PC-9 (cell line): ENCODE measurements at places on chromosomes 2 and 18. TPM values are rescaled to one million over a fixed set of nuclear protein-coding genes. Genes with fewer than 3 reads are reported as not detected.

DNA sequence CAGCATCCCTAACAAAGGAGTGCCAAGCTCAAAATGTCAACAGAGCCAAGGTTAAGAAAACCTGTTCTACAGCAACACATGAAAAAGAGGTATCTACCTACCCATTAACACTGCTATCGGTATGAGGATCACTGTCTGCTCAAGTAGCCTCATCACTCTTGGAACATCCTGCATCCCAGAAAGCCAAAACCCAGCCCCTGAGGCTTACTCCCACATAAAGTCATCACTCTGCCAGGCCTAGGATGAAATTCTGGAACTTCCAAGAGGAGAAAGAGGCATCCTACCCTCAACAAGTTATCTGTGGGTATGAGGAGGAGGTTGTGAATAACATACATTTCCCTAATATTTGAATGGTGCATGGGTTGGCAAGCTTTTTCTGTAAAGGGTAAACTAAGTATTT lies 25.5 kb downstream of the CDH2 start:
- no peak for DNase-seq
- H3K27ac ChIP-seq = no peak overlapping the region
- H3K4me1 ChIP-seq = no peaks in the 10 kb centered on the region

DNA sequence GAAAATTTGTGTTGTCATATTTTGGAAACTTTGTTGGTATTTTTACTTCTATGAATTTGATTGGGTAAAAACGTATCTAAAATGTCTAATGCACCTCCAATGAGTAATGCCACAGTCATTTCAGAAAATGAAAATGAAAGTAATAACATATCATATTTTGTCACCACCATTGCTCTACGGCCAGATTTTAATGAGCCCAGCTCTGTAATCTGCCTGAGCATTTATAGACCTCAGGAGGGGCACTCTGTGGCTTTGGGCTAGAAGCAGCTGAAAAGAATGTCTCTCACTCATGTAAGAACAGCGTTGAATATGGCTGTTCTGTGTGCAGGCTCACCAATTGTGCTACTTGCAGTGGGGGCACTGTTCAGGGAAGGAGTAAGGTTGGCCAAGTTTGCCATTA lies 32.7 kb upstream of the ABCA12 start:
- DNase-seq = no peak
- no peaks in the 10 kb centered on the region for H3K36me3 ChIP-seq
- H3K27me3 ChIP-seq = no peaks in the 10 kb centered on the region
- peaks cover 6% of the 10 kb centered on the region; the same call in 1 of the 2 replicates for H3K4me1 ChIP-seq
- H3K4me3 ChIP-seq = peak overlapping the region; percentile 31; the same call in 1 of the 2 replicates

- DNase-seq = no peak
- no peak overlapping the region for H3K4me3 ChIP-seq
- H3K36me3 ChIP-seq = peaks cover 38% of the 10 kb centered on the region
- no peaks in the 10 kb centered on the region for H3K27me3 ChIP-seq
- H3K4me1 ChIP-seq = peaks cover 17% of the 10 kb centered on the region
- H3K27ac ChIP-seq = peak overlapping the region; percentile 77
Measured at GRCh38 chr2:202278944-202279343, 13.4 kb downstream of the NOP58 start.

GRCh38 chr2:179207047-179207446 lies 57.6 kb downstream of the SESTD1 start:
- H3K27ac ChIP-seq = no peak overlapping the region
- no peaks in the 10 kb centered on the region for H3K27me3 ChIP-seq
- no peak overlapping the region for H3K4me3 ChIP-seq
- no peaks in the 10 kb centered on the region for H3K4me1 ChIP-seq
- peaks cover 17% of the 10 kb centered on the region for H3K36me3 ChIP-seq

- no peaks in the 10 kb centered on the region for H3K4me1 ChIP-seq
- no peak for DNase-seq
- no peaks in the 10 kb centered on the region for H3K27me3 ChIP-seq
Measured at GRCh38 chr2:189849550-189849949, 65.3 kb downstream of the PMS1 start.

The LIMS4 gene
- 1.4 and 2.1 TPM in 2 replicates for total RNA-seq

- DNase-seq = no peak
- H3K27ac ChIP-seq = no peak overlapping the region
- no peak overlapping the region for H3K4me3 ChIP-seq
- no peaks in the 10 kb centered on the region for H3K4me1 ChIP-seq
Measured at GRCh38 chr2:86037795-86038192, 67.9 kb downstream of the POLR1A start.

The BCS1L gene
- total RNA-seq = 36.0 and 38.8 TPM in 2 replicates

- H3K27me3 ChIP-seq = no peaks in the 10 kb centered on the region
- H3K36me3 ChIP-seq = peaks cover 4% of the 10 kb centered on the region; the same call in 1 of the 2 replicates
- peak; percentile 43 for DNase-seq
- no peak overlapping the region for H3K27ac ChIP-seq
Measured at GRCh38 chr2:84963692-84964405, 7.1 kb upstream of the KCMF1 start.

The TMEM198 gene
- total RNA-seq = 3.6 and 5.8 TPM in 2 replicates

The HOXD10 gene
- not detected in 2 replicates for total RNA-seq

- no peak for DNase-seq
- no peaks in the 10 kb centered on the region for H3K36me3 ChIP-seq
- no peaks in the 10 kb centered on the region for H3K27me3 ChIP-seq
Measured at GRCh38 chr2:141162314-141162713, 968.5 kb downstream of the LRP1B start.

The COPS7B gene
- 46.3 and 52.9 TPM in 2 replicates for total RNA-seq

DNA sequence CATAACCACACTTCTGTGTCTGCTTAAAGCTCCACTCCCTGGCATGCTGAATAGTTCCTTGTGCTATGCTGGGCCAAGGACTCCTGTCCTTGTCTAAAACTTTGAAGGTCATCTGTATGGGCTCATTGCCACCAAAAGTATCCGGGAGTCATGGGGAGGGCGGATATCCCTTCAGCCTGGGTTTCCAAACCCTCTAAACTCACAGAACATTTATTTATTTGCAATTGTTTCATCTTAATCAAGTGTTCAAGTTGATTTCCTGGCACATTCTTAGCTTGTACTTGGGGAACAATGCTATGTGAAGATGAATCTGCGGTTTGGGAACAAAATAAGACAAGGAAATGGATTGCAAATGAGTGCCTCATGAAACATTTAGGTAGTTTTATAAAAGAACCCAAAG lies 1.8 kb downstream of the NOSTRIN start:
- DNase-seq = no peak
- no peaks in the 10 kb centered on the region for H3K36me3 ChIP-seq
- no peaks in the 10 kb centered on the region for H3K27me3 ChIP-seq
- no peaks in the 10 kb centered on the region; the same call in 1 of the 2 replicates for H3K4me1 ChIP-seq
- H3K27ac ChIP-seq = no peak overlapping the region

DNA sequence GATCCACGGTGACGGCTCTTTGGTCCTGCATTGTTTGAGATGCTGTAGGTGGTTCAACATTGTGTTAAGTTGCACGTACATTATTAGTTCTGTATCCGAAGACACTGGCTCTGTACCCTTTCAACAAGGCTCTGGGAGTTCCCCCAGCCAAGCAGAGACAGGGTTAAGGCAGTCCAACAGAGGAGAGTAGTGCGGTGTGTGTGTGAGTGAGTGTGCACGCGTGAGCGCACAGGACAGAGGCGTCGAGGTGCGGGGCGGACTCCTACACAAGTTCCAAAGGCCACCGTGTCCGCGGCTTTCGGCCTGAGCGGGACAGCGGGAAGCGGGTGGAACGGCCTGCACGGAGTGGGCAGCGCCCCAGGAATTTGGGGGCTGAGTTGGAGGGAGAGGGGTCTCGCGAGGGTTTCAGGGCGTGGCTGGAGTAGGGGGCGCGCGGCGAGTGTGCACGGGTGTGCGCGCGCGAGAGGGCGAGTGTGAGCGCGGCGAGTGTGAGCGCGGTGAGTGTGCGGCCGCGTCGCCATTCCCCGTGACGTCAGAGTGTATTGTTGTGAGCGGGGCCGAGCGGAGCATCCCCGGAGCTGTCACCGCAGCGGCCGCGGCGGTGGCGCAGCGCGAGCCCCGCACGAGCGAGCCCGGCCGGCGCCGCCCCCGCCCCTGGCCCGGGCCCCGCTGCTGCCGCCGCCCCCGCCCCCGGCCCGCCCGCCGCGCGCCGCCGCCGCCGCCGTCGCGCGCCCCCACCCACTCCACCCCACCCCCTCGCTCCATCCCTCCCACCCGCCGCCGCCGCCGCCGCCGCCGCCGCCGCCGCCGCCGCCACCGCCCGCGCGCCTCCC lies at the start of gene ASXL3:
Gene ASXL3, plus strand, starts transcription at position 535 of the 833 bp plus-strand sequence. CDS start 413 bp downstream, outside the sequence.
- DNase-seq = no peak
- H3K4me1 ChIP-seq = no peaks in the 10 kb centered on the region
- H3K27ac ChIP-seq = no peak within 1 kb of the TSS
- no peak within 1 kb of the TSS for H3K4me3 ChIP-seq
- no peaks in the 10 kb centered on the region for H3K27me3 ChIP-seq
- H3K36me3 ChIP-seq = no peaks in the 10 kb centered on the region

The OST4 gene
- 165 and 166 TPM in 2 replicates for total RNA-seq

DNA sequence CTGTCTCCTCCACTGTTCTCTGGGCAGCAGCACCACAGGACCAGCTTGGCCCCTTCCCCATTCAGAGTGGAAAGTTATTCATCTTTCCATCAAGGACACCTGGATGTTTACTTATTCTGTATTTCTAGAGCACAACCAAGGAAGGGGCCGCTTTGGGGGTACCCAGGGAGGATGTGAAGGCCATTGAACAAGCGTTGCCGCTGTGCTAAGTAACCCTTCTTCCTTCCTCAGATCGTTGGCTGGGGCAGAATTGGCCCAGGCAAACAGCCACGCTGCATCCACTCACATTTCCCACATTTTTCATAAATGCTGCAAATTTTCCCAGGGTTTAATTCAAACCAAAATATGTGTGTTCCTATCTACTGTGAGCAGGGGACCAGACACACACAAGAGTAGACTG lies 76.2 kb upstream of the NPAS2 start:
- no peak for DNase-seq
- no peak overlapping the region for H3K4me3 ChIP-seq
- H3K4me1 ChIP-seq = peaks cover 27% of the 10 kb centered on the region; the same call in 1 of the 2 replicates
- no peaks in the 10 kb centered on the region for H3K36me3 ChIP-seq
- no peak overlapping the region for H3K27ac ChIP-seq

- no peaks in the 10 kb centered on the region for H3K4me1 ChIP-seq
- H3K27me3 ChIP-seq = peaks cover 93% of the 10 kb centered on the region
- no peak overlapping the region for H3K27ac ChIP-seq
- H3K4me3 ChIP-seq = no peak overlapping the region
Measured at GRCh38 chr2:8627019-8627691, 54.7 kb upstream of the ID2 start.

DNA sequence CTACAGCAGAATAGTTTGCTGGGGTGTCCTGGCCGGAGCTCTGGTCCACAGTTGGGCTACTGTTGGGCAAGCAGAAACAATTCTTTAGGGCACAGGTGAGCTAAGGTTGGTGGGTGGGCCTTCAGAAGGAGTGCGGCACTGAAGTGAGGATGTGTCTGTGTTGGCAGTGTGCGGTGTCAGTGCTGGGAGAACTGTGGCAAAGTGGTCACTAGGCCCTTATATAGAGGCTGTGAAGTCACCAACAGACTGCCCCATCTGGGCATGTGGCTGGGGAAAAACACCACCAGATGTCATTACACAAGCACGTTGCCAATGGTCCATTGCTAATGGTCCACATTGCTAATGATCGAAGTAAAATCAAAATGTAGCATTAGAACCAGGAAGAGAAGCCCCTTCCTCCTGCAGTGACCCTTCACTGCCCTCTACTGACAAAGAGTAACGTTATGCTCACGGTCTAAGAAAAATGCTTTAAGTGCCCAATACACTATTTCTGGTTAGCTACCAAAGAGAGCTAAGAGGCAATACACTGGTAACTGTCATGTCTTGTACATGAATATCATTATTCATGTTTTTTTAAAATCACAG lies 21.3 kb downstream of the SCN1A start:
- H3K4me1 ChIP-seq = no peaks in the 10 kb centered on the region
- H3K36me3 ChIP-seq = no peaks in the 10 kb centered on the region
- no peaks in the 10 kb centered on the region for H3K27me3 ChIP-seq
- no peak overlapping the region for H3K4me3 ChIP-seq
- no peak for DNase-seq
- no peak overlapping the region for H3K27ac ChIP-seq

The EMX1 gene
- not detected in 2 replicates for total RNA-seq

The APCDD1 gene
- total RNA-seq = not detected in 2 replicates

The CPO gene
- total RNA-seq = not detected in 2 replicates

GRCh38 chr2:101729521-101730190 lies 32.1 kb downstream of the MAP4K4 start:
- no peak overlapping the region for H3K4me3 ChIP-seq
- peaks cover 11% of the 10 kb centered on the region; the same call in 1 of the 2 replicates for H3K36me3 ChIP-seq
- no peak overlapping the region for H3K27ac ChIP-seq
- DNase-seq = no peak
- no peaks in the 10 kb centered on the region for H3K27me3 ChIP-seq
- peaks cover 19% of the 10 kb centered on the region for H3K4me1 ChIP-seq

The FBXO41 gene
- 16.4 and 25.8 TPM in 2 replicates for total RNA-seq
